ENCODE measurements at places on chromosomes 2 and 18.

DNA sequence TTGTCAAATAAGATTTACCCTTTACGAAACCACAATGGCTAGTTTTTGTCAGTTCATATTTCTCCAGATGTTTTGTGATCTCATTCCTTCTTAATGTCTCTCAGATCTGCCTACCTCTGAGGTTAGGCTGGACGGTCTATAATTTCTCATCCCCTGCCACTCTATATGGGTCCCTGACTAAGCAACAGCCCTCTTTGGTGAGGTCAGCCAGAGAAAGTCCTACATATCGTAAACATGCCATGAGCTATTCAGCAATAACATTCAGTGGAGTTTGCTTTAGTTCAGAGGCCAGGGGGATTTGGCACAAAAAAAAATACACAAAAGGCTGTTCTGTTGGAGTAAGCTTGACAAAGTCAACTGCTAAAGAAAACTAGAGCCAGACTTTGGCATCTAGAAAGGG is 192.1 kb upstream of the NCKAP5 start:
- no peak for DNase-seq

DNA sequence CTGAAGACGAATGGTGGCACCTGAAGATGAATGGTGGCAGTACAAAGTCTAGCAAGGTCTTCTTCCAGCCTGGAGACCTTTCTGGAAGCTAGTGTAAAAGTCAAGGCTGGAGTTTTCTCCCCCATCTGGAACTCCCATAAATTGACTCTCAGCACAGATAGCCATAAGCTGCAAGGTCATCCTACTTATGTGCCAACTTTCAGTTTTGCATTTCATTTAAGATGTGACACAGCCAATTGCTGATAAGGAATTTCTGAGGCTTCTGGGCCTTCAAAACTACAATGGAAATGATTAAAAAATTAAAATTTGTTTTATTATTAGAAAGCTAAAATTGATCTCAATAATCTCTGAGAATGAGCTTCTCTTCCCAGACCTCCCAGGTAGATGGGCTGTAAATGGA is 10.2 kb downstream of the XDH start:
- DNase-seq = no peak

- no peak for DNase-seq
Observed at GRCh38 chr18:5463390-5463789, 80.4 kb downstream of the EPB41L3 start.

DNA sequence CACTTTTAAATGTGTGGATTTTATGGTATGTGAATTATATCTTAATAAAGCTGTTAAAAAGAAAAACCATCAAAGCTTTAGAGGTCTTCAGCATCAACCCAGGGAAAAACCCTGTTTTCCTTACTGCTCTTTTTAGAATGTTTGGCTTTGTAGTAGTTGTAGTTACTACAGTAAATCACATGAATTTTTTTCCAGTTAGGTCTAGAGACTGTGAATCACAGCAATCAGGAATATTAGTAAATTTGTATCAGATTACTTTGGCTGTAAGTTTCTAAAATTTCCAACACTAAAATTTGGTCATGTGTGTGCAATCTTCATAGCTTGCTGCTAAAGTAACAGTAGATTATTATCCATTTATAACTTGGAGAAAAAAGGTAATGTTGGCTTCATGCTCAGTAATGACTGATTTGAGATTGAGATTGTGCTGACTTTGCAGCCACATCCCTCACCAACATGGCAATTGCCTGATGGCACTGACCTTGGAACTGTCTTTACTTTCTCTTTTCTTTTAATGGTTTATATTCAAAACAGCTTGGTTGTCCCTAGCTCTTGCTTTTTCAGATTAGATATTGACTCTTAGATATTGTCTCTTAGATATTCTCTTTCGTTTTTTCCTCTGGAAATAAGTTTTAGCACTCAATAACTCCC is 41.1 kb downstream of the LCLAT1 start:
- DNase-seq = no peak

DNA sequence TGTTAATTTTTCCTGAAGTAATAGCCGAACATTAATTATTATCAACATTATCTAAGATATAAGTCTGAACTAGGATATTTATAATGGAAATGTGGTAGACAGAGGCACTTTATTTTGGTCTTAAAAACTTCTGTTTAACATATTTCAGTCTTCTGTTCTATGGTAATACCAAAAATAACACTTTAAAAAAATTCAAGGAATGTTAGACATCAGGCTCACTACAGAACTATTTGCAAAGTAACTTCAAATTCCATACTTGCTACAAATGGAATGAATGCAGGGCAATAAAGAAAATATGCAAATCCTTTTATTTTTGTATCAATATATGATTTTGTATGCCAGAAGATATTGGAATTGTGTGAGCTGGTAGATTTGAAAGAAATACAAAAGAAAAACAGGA is 345.5 kb upstream of the DSEL start:
- DNase-seq = no peak

DNA sequence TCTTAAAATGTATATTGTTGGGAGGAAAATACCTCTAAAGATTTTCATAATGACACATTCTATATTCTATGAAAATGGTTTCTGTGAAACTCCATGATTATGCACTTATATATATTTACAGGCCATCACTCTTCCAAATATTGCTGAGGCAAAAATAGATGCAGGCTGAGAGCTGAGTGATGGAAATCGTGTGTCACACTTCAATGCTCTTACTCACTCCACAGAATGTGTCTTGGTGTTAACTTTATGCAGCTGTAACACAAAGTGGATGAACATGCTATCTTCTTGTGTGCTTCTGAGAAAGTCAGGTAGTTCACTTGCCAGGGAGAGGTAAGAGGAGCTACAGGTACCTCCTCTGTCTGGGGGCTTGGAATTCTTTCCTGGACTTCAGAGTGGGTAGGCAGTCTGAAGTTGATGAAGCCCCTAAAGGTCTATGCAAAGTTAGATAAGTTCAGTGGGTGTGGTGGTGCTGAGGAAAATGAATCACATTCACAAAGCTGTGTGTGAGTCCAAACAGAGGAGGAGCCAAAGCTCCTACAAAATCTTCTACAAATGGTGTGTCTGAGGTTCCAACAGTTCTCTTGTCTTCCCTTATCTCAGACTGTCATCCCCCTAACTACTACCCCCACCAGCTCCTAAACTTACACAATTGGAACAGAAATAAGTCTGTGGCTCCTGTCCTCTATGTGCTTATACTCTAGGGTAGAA is 74.2 kb upstream of the ST6GAL2 start:
- no peak for DNase-seq

DNA sequence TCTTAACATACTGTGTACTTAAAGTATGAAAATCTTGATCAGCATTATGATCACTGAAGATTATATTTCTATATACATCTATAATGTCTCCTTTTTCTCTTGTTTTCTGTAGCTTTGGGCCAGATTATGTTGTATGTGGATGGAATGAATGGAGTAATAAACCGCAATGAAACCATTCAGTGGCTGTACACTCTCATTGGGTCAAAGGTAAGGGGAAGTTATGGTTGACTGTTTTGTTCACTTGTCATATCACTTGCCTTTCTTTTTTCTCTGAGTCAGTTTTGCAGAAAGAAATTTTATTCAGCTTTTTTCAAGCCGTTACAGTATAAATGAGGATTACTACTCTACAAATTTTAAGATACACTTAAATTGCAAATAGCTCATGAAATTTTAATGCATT is 252.5 kb downstream of the TPGS2 start:
- DNase-seq = no peak

- no peak for DNase-seq
Observed at GRCh38 chr2:172512810-172513523, 42.9 kb upstream of the PDK1 start.

GRCh38 chr2:219124381-219125110 is 36.1 kb downstream of the NHEJ1 start:
- no peak for DNase-seq

GRCh38 chr18:55213586-55213985 is 254.3 kb upstream of the CCDC68 start:
- DNase-seq = no peak

DNA sequence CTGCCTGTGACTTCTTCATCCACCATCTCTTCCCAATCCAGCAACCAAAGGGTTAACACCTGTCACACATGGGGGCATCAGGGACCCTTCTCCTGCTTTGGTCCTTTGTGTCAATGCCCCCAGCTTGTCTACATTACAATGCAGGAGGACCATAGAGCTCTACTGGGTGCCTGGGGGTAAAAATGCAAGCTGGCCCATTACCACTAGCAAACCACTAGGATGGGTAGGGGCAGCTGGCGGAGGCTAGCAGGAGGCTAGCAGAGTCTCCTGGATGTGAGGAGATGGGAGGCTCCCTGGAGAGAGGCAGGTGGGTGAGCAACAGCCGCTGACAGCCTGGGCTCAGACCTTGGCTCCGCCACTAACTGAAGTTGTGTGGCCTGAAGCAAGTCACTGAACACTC is 153.4 kb upstream of the SKOR2 start:
- DNase-seq = no peak

DNA sequence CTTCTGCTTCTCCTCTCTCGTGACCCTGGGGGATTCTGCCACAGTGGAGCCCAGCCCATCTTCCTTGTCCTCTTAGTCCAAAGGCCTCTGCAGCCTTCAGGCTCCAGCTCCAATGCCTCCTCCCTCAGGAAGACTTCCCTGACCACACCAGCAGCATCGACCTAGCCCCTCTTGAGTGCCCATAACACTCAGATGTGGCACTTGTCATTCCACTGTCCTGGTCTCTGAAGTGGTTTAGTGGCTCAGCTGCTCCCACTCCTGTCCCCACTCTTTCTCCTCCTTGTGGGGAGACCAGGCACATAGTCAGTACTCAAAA is 97.5 kb downstream of the STPG4 start:
- DNase-seq = no peak

- no peak for DNase-seq
Observed at GRCh38 chr2:3024401-3024935, 353.1 kb downstream of the EIPR1 start.

DNA sequence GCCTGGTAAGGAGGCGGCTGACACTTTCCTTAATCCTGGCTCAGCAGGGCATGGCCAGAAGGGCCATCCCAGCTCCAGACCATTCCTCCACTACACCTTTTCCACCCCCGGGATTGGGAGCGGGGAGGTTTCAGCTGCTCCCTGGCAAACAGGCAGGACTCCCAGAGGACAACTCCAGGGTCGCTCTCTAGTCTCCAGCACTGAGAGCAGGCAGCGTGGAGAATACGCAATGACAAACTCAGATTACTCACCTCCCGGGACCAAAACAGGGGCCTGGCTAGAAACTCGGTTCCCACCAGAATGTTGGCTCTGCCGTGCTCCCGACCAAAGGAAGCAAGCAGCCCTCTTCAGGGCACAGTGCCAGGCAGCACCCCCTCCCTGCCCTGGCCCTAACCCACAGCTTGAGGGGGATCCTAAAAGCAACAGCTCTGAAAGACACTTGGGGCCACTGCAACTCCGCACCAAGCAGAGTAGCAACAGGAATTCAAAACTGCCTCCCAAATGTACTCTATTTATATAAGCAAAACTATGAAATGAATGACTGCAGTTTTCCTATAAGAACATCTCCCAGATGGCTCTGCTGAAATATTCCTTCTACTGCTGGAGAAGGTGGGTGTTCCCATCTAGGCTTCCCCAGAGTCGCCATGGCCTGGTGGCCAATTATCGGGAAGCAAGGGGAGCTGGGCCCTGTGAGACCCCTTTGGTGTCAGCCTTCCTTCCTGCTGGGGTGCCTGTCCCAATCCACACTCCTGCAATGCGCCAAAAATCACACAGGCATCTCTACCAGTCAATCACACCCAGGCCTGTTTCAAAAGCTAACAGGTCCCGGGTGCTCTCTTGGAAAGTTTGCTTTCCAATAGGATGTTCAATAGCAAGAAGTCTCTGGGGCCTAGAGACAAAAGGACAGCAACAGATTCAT is 61.2 kb upstream of the POMC start:
- no peak for DNase-seq

- no peak for DNase-seq
Observed at GRCh38 chr2:59342166-59342565, 1101.0 kb upstream of the FANCL start.

DNA sequence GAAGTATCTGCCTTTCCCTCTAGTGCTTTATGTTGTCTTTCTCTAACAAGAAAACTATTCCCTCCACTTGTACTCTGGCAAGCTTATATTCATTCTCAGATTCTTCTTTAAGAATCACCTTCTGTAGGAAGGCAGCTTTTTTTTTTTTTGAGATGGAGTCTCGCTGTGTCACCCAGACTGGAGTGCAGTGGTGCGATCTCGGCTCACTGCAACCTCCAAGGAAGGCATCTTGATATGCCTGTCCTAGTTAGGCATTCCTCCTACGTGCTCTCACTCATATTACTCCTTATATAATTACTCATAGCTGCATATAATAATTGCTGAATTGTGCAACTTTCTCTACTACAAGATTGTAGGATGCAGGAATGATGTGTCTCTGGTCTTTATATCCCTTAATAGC is 15.8 kb downstream of the NDUFS1 start:
- no peak for DNase-seq

GRCh38 chr2:136191041-136191440 is 73.1 kb upstream of the CXCR4 start:
- no peak for DNase-seq

Data from stimulated activated CD8-positive, alpha-beta memory T cell treated with anti-CD3 and anti-CD28 coated beads, Interleukin-12 subunit alpha, Interleukin-12 subunit beta, amount 100 ng/mL, for 1 hour (primary cell).